ENCODE measurements at places on chromosomes 6 and 20. TPM values are rescaled to one million over a fixed set of nuclear protein-coding genes. Genes with fewer than 3 reads are reported as not detected.

ADGRB3 gene
- total RNA-seq, result 1.7 TPM

CABLES2 gene
- total RNA-seq, result 2.8 TPM

KIF25 gene
- total RNA-seq, result 0.38 TPM

DNA sequence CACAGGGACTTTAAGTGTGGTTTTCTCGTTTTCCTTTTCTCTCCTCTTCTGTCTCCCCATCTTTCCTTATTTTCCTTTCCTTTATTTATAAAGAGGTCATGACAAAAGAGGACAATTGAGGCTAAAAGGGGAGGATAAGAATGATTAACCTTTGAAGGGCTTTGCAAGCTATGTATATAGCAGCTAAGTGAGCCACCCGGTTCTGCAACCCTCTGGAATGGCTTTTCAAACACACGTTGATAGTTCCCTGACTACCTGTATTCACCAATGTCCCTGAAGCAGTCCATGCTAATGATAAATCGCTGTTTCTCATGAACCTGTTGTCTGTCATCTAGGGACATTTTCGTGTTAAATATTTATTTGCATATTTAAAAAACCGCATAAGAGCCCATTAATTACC, 124.4 kb upstream of the RALGAPA2 start:
- no peak for DNase-seq

C6orf141 gene
- total RNA-seq, result 4.4 TPM

GRCh38 chr20:16974080-16974854, 226.1 kb downstream of the OTOR start:
- DNase-seq, result no peak

- no peak for DNase-seq
These were observed 205.2 kb upstream of the CEP162 start for GRCh38 chr6:84432619-84433018.

SPDEF gene
- total RNA-seq, result 0.19 TPM

DNA sequence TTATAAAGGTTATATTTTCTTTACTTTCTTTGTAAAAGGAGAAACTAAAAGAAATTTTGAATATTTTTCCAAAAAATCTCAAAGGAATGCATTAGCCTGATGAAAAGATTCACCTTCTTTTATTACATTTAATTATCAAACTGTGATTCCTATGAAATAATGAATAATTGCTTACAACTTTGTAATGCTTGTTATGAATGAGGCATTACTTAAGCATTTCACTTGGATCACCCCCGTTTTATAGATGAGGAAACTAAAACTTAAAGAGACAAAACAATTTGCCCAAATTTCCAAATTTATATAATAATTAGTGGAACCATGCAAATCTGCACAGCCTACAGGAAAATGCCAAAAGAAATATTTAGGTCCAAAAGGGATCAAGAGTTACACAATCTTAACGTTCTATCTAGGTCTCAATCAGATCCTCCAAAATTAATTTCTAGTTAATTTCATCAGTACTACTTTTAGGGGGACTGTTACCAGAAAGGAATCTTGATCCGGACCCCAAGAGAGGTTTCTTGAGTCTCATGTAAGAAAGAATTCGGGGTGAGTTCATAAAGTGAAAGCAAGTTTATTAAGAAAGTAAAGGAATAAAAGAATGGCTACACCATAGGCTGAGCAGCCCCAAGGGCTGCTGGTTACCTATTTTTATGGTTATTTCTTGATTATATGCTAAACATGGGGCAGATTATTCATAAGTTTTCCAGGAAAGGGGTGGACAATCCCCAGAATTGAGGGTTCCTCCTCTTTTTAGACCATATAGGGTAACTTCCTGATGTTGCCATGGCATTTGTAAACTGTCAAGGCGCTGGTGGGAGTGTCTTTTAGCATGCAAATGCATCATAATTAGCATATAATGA, 288.0 kb downstream of the ADGB start:
- DNase-seq, result no peak

DNA sequence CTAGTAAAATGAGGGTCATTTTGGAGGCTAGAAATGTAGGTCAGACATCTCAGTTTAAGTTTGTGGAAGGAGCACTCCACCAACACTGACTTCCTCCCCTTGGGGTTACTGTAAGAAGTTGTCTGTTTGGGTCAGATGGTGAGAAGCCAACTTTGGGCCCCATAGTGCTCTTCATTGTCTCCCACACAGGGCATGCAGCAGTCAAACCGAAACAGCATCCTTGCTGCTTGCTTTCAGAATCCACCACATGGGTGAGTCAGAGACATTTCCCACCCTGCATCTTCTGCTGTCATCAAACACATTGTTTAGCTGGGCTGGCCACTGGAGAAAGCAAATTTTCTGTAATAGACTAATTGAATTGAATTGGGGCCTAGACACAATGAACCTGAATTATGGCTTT, 16.8 kb downstream of the IL17F start:
- DNase-seq, result no peak

DNA sequence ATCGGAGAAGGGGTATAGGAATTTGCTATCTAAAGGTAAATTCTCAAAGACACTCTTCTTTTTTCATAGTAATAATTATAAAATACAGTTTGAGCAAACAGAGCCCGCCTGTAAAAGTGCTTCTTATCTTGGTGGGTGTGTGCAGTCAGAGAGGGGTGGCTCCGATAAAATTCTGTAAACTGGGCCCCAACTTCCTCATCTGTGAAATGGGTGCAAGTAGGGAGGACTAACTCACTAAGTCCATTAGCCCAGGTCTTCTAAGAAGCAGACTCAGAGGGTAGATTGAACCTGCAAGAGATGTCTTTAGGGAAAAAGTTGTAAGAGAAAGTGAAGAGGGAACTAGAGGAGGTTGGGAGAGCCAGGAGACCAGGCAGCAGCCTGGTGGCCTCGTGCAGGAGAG, 245.8 kb upstream of the RREB1 start:
- DNase-seq, result no peak

- no peak for DNase-seq
These were observed 4.3 kb upstream of the BTN3A2 start for GRCh38 chr6:26360451-26361416.

GPR63 gene
- 0.48 TPM for total RNA-seq

GRCh38 chr6:95804847-95805541, 210.8 kb upstream of the FUT9 start:
- no peak for DNase-seq

LST1 gene
- 34.2 TPM for total RNA-seq

DNA sequence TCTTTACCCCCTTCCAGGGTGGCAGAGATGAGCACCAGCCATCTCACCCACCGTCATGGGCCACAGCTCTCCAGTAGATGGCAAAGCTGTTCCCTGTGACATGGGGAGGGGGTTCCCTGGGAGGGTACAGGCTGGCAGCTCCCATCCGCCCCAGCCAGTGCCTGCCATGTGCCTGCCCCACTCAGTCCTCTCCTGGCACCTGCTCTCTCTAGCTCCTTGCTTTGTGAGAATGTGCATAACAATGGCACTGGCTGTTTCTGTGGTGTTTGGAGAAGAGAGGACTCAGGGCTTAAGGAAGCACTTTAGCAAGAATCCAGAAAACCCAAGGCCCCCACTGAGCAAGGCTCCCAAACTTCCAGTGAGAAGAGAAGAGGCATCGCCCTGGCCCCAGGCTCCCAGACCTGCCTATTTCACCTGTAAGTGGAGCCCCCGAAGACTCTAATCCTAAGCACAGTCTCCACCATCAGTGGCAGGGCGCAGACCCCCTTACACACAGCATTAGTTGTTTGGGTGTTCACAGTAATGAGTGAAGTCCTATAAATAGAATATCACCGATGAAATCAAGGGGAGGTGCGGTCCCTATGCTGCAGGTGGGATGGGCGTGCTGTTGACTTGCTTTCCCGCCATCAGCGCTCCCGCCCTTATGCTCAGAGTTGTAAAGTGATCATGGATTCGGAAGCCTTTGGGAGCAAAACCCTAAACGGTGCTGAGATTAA, 110.2 kb downstream of the AGPAT4 start:
- no peak for DNase-seq

- DNase-seq, result no peak
These were observed 70.9 kb downstream of the MAN1A1 start for GRCh38 chr6:119278625-119279024.

- no peak for DNase-seq
These were observed 384.2 kb downstream of the PRKN start for GRCh38 chr6:162343198-162343935.
